ENCODE measurements at places on chromosomes 1 and 21. TPM values are rescaled to one million over a fixed set of nuclear protein-coding genes. Genes with fewer than 3 reads are reported as not detected.

DNA sequence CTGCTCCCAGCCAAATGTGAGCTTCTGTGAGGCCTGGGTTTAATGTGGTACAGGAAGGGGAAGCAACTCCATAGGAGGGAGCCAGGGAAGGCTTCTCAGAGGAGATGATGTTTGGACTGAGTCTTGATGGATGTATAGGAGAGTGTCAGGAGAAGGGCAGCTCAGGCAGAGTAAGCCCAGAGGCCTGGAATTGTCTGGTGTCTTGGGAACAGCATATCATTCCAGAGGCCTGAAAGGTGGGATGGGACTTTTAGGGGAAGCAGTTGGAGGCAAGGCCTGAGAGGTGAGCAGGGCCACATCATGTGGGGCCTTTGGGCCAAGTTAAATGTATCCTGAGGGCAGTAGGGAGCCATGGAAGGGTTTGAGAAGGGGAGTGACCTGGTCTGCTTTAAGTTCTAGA, 148.6 kb upstream of the WNT4 start:
- DNase-seq: no peak

- DNase-seq: no peak
These were observed 14.0 kb upstream of the PODN start for GRCh38 chr1:53047737-53048736.

DNA sequence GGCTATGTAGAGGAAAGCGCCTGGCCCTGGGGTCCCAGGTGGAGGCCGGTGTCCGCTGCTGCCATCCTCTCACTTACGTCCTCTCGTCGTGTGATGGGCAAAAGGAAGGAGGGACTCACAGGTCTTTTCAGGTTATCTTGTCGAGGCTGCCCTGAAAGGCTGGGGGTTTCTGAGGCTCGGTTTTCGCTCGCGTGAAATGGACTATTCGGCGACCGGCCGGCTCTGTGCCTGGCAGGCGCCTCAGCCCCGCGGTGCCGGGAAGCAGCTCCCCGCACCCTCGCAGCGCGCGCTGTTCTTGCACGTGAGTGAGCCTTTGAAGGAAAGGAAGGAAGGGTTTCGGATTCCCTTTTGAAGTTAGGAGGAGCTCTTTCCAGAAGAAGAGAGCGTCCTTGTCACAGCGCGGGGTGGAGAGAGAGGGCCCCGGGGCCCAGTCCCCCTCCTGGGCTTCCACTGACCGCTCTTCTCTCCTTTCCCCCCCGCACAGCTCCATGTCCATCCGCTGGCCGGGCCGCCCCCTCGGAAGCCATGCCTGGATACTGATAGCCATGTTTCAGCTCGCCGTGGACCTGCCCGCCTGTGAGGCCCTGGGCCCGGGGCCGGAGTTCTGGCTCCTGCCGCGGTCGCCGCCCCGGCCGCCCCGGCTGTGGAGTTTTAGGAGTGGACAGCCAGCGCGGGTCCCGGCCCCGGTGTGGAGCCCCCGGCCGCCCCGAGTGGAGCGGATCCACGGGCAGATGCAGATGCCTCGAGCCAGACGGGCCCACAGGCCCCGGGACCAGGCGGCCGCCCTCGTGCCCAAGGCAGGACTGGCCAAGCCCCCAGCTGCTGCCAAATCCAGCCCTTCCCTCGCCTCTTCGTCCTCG, 57.2 kb downstream of the AJAP1 start:
- no peak for DNase-seq

- peak; percentile 97 for DNase-seq
These were observed 4.9 kb downstream of the ETNK2 start for GRCh38 chr1:204146965-204147364.

DNA sequence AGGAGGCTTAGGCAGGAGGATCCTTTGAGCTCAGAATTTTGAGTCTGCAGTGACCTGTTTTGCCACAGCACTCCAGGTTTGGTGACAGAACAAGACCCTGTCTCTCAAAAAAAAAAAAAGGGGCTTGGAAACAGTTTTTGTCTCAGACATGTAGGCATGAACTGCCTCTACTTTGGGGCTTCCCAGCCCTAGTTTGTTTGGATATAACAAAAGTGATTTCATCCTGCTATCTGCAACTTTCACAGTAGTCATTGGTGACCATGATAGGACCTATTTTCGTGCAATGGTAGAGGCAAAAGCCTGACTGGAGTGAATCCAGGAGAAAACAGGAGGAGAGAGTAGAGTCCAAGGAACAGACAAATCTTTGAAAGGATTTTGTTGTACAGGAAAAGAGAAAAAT, 20.3 kb upstream of the EVI5 start:
- DNase-seq: no peak

Gene SOX13
- 33.8 TPM for total RNA-seq

Gene PLPPR5
- not detected for total RNA-seq

Gene PLPP3
- 53.9 TPM for total RNA-seq

Gene PGLYRP4
- total RNA-seq: not detected

Gene GJA4
- 12.5 TPM for total RNA-seq

All from left lobe of liver (tissue), 2 donors.